ENCODE measurements at places on chromosomes 3 and 15. TPM values are rescaled to one million over a fixed set of nuclear protein-coding genes. Genes with fewer than 3 reads are reported as not detected.

GRCh38 chr3:58012302-58012701, 4.1 kb downstream of the FLNB start:
- H3K4me3 ChIP-seq: no peak overlapping the region
- H3K27me3 ChIP-seq: peaks cover 3% of the 10 kb centered on the region
- H3K27ac ChIP-seq: peak overlapping the region; percentile 94
- peaks cover 12% of the 10 kb centered on the region for H3K36me3 ChIP-seq
- peaks cover 81% of the 10 kb centered on the region for H3K4me1 ChIP-seq

DNA sequence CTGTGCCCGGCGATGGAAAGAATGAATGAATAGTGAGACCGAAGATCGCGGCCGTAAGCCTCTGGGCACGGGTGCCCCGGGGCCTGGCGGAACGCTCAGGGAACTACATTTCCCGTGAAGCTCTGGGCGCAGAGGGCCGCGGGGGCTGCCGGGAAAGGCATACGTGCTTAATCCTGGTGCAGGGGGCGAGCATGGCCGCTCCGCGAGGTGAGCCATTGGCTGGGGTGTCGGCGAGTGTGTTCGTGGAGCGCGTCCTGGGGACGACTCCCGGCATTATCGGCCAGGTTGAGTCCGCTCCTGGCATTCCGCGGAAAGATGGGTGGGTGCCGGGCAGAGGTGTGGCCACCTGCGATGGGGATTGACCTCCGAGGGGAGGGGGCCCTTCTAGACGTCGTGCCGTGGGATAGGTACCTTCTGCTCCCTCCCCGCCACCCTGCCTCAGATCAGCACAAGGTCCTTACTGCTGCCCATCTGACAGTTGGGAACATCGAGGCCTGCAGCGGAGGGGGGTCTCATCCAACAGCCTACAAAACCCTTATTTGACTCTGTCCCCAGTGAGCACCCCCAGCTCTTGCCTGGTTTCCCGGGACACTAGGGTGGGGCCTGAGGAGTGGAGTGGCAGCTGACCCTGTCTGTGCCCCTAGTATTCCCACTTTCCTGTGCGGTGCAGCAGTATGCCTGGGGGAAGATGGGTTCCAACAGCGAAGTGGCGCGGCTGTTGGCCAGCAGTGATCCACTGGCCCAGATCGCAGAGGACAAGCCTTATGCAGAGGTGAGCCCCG, at the start of gene MPI:
TSS of gene MPI (plus strand) at position 160 of the 782 bp plus-strand sequence. CDS start at position 192, 32 bp downstream.
- peak within 1 kb of the TSS; percentile 69 for H3K27ac ChIP-seq
- H3K4me3 ChIP-seq: peak within 1 kb of the TSS; percentile 91
- DNase-seq: peak; percentile 72

DNA sequence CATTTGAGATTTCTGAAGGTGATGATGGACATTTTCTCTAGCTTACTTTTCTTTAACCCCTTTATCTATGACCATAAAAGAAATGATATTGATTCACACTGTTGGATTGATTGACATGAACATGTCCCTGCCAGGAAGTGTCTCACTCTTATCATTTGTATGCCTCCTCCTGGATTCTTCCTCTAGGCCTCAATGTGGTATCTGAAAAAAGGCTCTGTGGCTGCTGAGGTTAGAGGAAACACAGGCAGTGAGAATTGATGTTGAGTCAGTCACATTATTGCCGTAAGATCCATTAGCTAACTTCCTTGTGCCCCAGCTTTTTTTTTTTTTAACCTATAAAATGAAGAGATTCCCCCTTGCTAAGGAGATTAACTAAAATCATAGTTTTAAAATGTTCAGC, 8.0 kb upstream of the THRB start:
- H3K36me3 ChIP-seq: no peaks in the 10 kb centered on the region
- no peak for DNase-seq
- H3K27ac ChIP-seq: no peak overlapping the region
- no peaks in the 10 kb centered on the region for H3K4me1 ChIP-seq
- peaks cover 2% of the 10 kb centered on the region for H3K27me3 ChIP-seq
- H3K4me3 ChIP-seq: no peak overlapping the region

DNA sequence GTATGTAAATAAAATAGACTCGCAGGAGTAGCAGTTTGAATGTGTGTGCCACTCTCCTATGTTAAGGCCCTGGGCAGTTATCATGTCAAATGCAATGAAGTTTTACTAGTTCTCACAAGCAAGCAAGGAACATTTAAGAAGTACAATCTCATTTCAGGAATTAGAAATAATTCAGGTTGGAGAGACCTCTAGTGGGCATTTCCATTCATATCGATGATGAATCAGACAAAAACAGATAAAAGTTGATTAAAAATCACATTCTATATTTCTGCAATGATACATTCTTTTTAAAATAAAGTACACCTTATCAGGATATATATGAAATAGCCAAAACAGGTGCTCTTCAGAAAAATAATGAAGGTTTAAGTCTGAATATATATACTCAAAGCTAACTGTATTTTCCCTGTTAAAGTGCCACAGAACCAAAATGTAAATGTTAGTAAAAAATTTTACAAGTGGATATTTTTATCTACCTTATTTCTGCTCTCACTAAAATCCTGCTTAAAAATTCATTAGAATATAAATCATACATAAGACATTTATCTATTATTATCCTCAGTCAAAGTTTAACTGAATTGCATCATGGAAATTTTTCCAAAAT, 492.4 kb upstream of the FRG2C start:
- DNase-seq: peak; percentile 4
- H3K36me3 ChIP-seq: no peaks in the 10 kb centered on the region
- H3K4me3 ChIP-seq: no peak overlapping the region
- H3K27me3 ChIP-seq: peaks cover 1% of the 10 kb centered on the region
- H3K27ac ChIP-seq: no peak overlapping the region
- H3K4me1 ChIP-seq: peaks cover 1% of the 10 kb centered on the region

GRCh38 chr15:90423801-90424319, 35.8 kb downstream of the IQGAP1 start:
- H3K36me3 ChIP-seq: peaks cover 5% of the 10 kb centered on the region
- peak overlapping the region; percentile 16 for H3K27ac ChIP-seq
- H3K27me3 ChIP-seq: no peaks in the 10 kb centered on the region
- no peak for DNase-seq
- H3K4me3 ChIP-seq: no peak overlapping the region

- peaks cover 4% of the 10 kb centered on the region for H3K36me3 ChIP-seq
- no peak overlapping the region for H3K4me3 ChIP-seq
- DNase-seq: no peak
- H3K4me1 ChIP-seq: peaks cover 54% of the 10 kb centered on the region
- no peak overlapping the region for H3K27ac ChIP-seq
Measured at GRCh38 chr3:111741181-111741580, 117.9 kb upstream of the PHLDB2 start.

DNA sequence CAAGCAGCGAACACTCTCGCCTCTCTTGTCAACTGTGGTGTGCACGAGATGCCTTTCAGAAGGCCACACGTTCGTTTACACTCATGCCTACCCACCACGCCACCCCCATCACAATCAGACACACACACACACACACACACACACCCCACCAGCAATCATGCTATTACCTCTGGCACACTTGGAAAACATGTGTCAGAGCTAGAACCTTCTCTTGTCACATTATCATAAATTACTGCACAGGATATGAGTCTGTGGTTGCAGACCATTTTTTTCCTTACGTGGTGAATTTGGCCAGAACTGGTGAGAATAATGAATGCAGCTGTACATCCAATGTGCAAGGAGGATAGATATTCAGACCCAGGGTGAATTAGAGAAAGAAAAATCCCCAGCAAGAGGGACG, 52.4 kb downstream of the TRIM69 start:
- no peaks in the 10 kb centered on the region for H3K36me3 ChIP-seq
- H3K27me3 ChIP-seq: peaks cover 23% of the 10 kb centered on the region
- peaks cover 7% of the 10 kb centered on the region for H3K4me1 ChIP-seq
- no peak overlapping the region for H3K27ac ChIP-seq

DNA sequence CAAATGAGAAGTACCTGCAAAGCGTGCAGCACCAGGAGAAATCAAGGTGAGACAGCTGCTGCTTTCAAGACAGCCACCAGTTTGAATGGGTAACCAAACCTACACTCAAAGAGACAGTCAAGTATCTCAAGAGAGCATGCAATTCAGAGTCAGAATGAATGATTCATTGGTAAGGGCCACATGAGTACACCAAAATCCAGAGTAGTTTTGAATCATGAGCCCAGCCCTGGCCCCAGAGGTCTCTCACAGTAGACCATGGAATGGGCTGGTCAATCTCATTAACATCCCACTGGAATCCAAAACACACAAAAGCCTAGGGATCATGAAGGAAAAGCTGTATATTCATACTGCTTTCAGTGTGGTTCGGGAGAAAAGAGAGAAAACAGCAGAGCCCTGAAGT, 242.8 kb downstream of the TBL1XR1 start:
- no peaks in the 10 kb centered on the region for H3K36me3 ChIP-seq
- no peak overlapping the region for H3K4me3 ChIP-seq
- H3K4me1 ChIP-seq: peaks cover 53% of the 10 kb centered on the region
- DNase-seq: no peak

GRCh38 chr3:99637368-99638111, 854 bp upstream of the COL8A1 start:
- peak; percentile 78 for DNase-seq
- H3K4me3 ChIP-seq: peak overlapping the region; percentile 94
- H3K27ac ChIP-seq: peak overlapping the region; percentile 98
- H3K4me1 ChIP-seq: peaks cover 79% of the 10 kb centered on the region
- H3K36me3 ChIP-seq: no peaks in the 10 kb centered on the region

The CCDC9B gene
- 83.3 TPM for total RNA-seq

The DCUN1D1 gene
- total RNA-seq: 46.1 TPM

The LACTB gene
- total RNA-seq: 36.1 TPM
